Islet precursor cell (in vitro differentiated cells): ENCODE measurements at places on chromosomes 12 and 14.

DNA sequence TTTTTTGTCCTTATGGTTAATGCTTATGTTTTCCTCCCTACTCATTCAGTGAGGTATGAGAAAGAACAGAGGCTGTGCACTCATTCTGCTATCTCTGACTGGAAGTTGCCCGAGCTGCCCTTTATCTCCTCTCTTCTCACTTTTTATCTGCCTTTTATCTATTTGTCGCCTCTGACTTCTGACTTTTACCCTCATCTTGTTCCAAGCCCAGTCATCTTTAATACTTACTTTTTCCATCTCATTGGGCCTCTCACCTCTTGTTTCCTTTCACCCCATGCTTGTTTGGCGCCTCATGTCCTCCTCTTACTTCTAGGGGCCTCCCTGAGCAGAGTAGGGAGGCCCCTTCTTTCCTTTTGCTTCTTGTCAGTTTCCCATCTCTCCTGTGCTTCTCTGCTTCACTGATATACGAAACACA, 50.7 kb downstream of the DIP2B start:
- no peak for DNase-seq

GRCh38 chr12:100329800-100330199, 27.1 kb upstream of the SLC17A8 start:
- no peak for DNase-seq

DNA sequence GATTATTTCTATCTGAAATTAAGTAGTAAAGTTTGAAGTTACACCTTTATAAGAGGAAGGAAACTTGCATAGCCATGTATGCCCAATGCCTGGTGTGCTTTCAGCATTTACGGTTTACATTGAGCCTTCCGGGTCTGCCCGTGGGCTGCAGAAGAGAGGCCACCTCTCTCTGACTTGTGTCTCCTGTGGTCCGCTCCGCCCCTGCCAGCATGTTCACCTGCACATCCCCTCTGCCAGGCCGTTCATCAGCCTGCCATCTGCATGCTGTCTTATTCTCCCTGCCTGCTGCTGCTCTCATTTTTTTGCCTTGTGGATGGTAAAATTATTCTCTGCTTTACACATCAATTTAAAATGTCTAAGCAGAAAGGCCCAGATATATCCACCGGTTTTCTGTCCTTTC, 41.5 kb upstream of the DYNC1H1 start:
- no peak for DNase-seq

DNA sequence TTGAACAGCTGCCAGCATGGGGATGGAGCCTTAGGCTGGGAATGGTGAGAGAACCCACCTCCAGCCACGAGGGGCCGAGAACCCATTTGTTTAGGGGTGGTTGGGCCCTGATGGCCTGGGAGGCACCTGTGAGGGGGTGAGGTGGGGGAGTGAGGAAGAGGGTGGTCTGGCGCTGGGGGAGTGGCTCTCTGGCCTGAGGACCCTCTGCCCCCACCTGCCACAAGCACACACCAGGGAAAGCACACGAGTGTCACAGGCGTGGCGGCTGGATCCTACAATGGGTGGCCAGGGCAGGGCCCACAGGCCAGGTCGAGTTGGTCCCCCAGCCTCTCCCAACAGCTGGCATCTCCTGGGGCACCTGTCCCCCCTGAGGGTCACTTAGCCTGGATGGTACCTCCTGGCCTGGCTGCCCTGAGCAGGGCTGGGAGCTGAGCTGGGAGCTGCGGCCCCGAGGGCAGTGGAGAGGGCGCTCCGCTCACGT, 340.5 kb downstream of the TMEM121 start:
- peak; percentile 33 for DNase-seq

DNA sequence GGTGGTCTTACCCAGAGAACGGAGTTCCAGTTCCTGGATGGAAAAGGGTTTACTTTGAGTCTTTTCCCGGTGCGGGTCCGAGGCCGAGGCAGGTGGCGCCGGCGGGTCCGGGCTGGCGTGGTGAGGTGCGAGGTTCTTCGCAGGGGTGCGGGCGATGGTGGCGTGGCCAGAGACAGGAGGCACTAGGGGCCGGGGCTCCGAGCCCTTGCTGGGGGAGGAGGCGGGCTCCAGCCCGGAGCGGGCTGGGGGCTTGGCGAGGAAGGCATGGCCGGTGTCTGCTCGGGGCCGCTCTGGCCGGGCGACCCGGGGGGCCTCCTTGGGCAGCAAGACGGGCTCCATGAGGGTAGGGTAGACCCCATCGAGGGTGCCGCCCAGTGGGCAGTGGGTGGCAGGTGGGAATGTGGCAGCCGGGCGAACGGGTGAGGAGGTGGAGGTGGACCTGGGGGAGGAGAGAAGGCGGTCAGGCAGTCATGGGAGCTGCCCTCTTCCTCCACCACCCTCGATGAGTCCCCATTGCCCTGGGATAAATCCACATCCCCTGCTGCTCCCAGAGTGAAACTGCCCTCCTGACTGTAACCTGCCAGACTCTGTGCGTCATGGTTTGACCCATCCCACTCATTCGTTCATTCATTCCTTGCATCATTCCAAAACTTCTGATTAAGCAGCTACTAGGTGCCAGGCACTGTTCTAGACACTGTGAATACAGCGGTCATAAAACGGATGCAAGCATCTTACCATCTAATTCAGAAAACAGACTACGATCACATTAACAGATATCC, 42.0 kb downstream of the RFLNA start:
- no peak for DNase-seq

DNA sequence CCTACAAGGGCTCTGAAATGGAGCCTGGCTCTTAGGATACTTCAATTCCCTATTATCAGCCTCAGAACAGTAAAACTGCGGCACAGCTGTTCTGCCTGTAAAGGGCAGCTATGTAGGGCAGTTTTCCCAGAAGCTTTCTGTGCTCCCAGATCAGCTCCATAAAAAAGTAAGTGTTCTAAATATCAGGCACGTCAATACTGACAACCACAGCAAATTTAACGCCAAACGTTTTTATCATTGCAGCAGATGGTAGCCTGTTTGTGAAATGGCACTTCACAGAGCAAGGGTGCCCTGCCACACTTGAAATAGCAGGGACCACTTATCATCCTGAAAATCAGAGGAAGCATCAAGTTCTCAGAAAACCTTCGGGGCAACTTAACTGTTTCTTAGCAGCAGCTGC, 54.8 kb upstream of the PTHLH start:
- DNase-seq = peak; percentile 61

GRCh38 chr14:24399999-24400718, 1.4 kb downstream of the NYNRIN start:
- DNase-seq = no peak

GRCh38 chr12:123905319-123905925, 67.2 kb downstream of the CCDC92 start:
- DNase-seq = peak; percentile 85

- DNase-seq = no peak
These were observed 1074.1 kb downstream of the AACS start for GRCh38 chr12:126139355-126139754.

DNA sequence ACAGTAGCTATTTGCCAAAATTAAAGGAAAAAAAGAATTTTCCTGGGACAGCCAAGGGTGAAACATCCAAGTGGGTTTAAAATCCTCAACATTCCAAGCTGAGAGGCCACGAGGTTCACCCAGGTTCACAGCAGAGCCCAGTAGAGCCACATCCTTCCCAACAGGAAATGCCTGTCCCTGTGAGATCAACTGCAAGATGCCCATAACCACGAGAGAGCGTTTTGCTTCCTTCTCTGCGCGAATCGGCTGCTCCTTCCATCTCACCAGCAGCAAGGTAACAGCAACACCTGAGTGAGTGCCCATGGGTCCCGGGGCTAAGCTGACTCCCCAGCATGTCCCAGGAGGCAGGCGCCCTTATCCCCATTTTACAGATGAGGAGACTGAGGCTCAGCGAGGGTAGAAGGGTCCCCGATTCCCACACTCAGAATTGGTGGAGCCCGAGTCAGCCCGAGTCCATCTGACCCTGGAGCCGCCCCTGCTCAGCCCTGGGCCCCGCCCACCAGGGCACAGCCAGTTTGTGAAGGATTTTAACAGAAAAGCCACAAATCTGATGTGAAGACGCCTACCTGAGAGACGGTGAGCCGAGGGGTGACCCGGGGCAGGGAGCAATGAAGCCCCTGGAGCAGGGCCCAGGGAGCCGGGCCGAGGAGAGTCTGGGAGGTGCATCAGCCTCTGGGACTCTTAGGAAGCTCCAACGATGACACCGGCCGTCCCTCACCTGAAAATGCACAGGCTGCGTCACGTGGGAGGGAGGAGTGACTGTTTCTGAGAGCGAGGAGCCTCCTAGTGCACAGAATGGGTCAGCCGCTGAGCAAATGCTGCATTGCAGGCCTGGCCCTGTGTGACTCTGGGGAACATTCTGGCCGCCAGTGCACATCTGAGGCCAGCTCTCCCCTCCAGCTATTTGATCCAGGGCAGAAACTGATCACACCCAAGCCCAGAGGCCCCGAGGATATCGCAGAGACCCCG, 236.9 kb upstream of the SFSWAP start:
- DNase-seq = peak; percentile 72

DNA sequence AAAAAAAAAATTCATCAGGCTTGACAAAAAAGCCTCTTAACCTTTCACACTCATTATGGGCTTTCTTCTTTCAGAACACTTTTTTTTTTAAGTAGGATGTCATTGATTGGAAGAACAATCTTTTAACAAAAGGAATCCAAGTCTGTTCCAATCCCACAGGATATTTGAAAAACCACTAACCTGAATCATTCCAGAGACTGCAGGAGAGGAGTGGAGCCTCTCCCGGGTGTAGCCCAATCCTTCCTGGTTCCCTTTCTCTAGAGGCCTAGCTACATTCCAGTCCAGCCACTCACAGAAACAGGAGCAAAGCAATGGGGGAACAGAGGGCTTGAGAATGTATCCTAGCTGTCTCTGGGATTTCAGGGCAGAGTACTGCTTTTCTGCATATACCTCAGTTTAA, 4.3 kb downstream of the MFAP5 start:
- peak; percentile 93 for DNase-seq

DNA sequence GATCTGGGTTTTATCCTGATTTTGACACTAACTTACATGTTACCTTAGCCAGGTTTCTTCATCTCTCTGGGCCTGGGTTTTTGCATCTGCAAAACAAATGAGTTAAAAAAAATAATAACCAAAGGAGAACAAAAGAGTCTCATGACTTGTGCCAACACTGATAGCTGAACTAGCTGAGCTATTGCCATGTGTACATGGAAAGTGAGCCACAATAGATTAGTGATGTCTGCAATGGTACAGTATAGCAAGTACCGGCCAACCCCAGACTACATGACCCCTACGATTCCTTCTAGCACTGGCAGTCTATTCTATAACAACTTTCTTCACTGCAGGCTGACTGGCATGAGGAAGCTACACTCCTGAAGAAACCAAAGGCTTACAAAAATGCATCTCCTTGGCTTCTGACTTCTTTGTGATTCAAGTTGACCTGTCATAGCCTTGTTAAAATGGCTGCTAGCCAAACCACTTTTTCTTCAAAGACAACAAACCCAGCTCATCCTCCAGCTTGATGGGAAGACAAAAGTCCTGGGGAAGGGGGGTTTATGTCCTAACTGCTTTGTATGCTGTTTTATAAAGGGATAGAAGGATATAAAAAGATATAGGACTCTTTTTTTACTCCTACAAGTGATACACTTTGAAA, 123.7 kb downstream of the DAD1 start:
- no peak for DNase-seq

DNA sequence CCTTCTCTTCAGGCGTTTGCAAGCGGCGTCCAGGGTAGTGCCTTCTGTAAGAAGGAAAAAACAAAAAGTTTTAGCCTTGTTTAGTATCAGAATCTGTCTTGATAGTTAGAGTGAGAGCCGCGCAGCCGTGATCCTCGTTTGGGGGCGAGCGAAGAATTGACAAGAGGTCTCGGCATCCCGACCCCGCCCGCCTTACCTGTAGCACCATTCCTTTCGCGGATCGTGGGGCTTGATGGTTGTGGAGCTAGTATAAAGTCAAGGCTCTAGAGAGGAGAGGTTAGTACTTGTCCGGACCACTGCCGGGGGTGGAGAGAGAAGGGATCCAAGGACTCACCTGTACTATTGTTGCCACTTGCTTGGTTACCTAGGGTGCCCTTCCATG, 494 bp downstream of the TMTC3 start:
- DNase-seq = peak; percentile 79

DNA sequence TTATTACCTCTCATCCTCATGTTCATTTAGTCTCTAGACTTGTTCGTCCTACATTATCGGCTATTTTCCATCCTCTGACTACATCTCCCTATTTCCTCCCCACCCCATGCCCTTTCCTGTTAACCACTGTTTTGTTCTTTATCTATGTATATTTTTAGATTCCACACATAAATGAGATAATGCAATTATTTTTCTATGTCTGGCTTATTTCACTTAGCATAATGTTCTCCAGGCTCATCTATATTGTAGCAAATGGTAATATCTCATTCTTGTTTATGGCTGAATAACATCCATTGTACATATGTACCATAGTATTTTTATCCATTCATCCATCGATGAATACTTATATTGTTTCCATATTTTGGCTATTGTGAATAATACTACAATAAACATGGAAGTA, 84.6 kb upstream of the PTPRR start:
- no peak for DNase-seq

- DNase-seq = no peak
These were observed 484 bp downstream of the MIS18BP1 start for GRCh38 chr14:45252366-45253069.

GRCh38 chr14:103839579-103839978, 7.8 kb downstream of the PPP1R13B start:
- no peak for DNase-seq

GRCh38 chr14:23639048-23639890, 3.1 kb downstream of the DHRS2 start:
- DNase-seq = no peak

- no peak for DNase-seq
These were observed 139.3 kb upstream of the NTF3 start for GRCh38 chr12:5292651-5293050.

GRCh38 chr12:120234643-120235368, 30.7 kb downstream of the PXN start:
- DNase-seq = peak; percentile 96
